ENCODE measurements at places on chromosomes 7 and 10.

DNA sequence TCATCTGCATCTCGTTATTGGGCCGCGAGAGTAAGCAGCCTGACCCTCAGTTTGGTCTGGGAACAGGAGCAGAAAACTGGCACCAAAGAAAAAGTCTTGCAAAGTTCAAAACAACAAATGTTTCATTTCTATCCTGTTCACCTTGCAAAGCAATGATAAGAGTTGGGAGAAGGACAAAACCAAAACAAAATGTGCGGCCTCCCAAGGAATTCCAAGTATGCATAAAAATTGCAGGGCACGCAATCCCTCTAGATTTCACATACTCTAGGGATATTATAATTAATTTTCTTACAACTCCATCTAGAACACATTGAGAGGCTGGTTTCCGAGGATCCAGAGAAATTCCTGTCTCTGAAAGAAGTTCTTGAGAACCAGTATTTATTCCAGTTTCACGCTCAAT lies 20.1 kb downstream of the CHUK start:
- no peak for DNase-seq

GRCh38 chr10:43231523-43232078 lies 35.3 kb downstream of the RASGEF1A start:
- no peak for DNase-seq

GRCh38 chr7:27586825-27587224 lies 75.9 kb downstream of the HIBADH start:
- no peak for DNase-seq

- peak; percentile 63 for DNase-seq
Observed at GRCh38 chr10:101141616-101142532, 10.8 kb downstream of the TLX1 start.

DNA sequence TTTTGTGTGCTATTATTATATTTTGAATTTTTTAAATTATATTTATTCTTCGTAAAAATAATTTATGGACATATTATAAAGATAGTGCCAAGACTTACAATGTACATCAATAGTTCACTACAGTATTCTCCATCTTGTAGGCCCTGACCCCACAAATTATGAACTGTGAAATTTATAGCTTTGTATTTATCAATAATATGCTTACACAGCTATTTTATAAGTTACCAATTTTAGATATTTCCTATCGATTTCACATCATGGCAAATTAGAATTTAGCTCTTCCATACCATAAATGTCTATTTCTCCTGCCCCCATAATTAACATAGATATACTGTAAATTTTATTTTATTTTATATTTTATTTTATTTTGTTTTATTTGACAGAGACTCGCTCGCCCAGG lies 34.4 kb upstream of the GNAI1 start:
- DNase-seq: no peak

GRCh38 chr10:6036861-6037321 lies 25.3 kb downstream of the IL2RA start:
- DNase-seq: no peak

DNA sequence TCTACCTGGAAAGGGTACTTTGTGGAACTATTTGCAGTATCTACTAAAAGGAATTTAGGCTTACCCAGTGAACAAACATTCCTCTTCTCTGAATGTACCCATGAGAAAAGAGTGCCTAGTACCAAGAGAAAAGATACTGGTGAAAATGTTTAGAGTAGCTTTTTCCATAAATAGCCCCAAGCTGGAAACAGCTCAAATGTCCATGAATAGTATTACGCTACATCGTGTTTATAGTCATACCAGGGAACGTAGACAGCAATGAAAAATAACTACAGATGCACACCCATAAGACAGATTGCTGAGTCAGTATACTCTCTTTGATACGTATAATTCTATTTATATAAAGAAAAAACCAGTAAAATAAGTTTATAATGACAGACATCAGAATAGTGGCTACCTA lies 285.9 kb downstream of the KLF6 start:
- DNase-seq: no peak

DNA sequence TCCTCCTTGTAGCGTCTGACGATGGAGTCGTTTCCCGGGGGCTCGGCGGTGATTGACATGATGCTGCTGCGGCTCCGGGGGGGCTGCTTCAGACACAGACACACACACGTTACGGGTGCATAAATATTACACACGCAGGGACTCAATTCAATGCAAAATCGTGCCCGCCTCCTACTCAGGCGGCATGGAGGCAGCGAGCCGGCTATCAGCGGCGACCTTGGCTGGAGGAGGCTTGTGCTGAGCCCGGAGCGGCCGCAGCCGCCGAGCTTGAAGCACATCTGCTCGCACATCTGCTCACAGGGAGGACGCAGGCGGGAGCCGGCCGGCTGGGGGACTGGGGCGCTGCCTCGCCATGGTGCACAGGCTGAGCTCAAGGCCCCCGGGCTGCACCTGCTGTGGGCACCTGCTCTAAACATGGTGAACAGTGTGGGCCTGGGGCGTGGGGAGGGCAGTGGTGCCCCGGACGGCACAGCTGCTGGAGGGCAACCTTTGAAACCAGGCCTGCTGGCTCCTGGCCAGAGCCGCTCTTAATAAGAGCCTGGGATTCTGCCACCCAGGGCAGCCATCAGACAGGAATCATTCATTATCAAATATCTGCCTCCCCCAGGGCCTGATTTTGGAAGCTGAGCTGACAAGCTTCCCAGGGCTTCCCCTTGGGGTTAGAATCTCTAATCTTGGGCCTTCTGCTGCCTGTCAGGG lies 84.7 kb upstream of the GNA12 start:
- DNase-seq: no peak

- DNase-seq: no peak
Observed at GRCh38 chr7:2959103-2959680, 84.5 kb downstream of the CARD11 start.

- no peak for DNase-seq
Observed at GRCh38 chr7:136023134-136023869, 46.1 kb upstream of the MTPN start.

DNA sequence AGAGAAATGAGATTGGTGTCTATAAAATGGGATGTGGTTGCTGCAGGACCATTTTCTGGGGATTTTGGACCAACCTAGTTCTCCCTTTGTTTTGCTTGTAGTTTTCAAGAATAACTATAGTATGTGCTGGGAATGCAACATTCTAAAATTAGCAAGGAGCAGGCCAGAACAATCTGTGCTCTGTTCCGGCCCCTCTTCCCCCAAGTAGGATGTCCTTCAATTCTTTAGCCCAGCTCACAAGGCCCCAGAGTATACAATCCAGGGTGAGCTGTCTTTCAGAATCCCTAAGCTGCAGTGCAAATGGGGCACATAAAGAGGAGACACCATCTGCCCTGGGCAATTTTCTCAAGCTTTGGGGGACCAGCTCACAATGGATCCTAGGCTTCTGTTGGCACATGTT lies 809.1 kb downstream of the TNS3 start:
- DNase-seq: no peak

DNA sequence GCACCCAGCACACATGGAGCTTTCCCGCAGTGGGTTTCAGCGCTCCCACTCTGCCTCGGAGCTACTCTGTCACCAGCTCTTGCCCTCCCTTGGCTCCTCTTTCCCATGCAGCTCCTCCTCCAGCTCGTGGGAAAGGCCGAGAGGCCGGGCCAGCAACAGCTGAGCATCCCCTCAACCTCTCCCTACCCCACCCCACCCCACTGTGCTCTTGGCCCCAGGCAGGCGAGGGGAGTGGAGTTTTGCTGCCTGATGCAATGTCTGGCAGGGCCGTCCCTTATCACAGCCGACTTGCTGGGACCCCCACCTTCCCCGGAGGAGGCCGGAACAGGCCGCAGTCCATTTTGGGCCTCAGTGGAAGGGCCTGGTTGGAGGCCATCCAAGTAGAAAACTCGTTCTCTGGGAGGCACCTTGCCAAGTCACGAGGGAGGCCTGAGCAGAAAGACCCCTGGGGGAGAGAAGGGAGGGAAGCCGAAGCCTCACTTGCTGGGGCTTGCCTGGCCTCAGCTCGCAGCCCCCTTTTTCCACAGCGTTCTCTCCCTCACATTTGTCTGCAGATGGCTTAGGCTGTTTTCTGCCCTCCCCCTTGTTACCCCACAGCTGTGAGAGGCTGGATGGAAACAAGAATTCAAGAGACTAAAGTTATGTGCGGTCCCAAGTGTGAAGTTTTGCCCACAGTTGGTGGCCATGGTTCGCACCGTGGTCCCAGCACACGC lies 35.3 kb downstream of the CHST3 start:
- no peak for DNase-seq

- no peak for DNase-seq
Observed at GRCh38 chr7:94115316-94115715, 111.2 kb upstream of the BET1 start.

DNA sequence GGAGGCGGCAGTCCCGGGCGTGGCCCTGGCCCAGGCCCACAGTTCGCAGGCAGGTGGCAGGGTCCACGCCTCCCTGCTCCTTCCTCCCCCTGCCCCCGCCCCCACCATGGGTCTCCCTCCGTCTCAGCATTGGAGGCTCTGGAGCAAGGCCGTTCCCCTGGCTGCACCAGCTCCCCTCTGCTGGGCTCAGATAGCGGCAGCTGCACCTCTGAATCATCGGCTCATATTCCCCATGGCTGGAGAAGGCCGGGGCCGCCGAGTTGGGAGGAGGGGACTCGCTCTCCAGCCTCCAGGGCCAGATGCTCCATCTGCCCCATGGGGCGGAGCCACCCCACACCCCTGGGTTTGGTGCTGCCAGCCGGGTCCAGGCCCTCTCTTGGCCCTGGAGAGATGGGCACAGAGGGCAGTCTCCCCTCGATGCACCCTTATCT lies 145.0 kb downstream of the ELFN1 start:
- DNase-seq: no peak

DNA sequence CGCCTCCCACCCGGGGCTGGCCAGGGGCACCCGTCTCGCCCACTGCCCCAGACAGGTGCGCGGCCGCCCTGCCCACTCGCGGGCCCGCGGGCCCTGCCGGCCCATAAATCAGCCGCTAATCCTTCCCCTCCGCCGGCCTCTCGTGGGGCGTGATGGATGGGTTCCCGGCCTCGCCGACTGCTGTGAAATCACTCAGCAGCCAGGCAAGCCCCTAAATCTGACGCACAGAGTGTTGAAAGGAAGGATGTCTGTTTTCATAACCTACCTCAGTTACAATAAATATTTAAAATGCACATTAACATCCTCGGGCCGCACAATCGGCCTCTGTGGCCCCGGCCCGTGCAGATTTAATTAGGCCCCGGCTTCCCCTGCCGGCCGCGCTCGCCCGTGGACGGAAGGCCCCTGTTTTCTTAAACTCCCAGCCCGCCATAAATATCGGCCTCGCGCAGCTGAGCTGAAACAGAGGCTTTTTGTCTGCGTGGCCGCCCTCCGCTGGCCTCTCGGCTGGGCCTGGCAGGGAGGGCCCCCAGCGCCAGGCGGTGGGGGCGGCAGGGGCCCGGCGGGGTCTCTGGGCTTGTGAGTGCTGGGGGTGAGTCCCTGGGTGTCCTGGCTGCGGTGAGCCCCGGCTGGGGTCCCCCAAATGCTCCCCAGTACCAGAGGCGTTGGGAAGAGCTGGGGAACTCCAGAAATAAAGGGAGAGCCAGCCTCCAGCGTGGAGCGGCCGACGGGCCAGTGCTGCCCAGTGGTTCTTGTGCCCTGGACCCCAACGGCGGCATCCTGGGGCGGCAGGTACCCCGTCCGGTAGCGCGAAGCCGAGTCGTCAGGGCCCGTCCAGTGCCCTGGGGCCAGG lies 90.7 kb downstream of the UNCX start:
- no peak for DNase-seq

GRCh38 chr10:130021383-130021950 lies 57.4 kb upstream of the EBF3 start:
- DNase-seq: no peak

GRCh38 chr10:123729523-123729922 lies 63.4 kb downstream of the GPR26 start:
- no peak for DNase-seq
